ENCODE measurements at places on chromosomes 1 and 21.

DNA sequence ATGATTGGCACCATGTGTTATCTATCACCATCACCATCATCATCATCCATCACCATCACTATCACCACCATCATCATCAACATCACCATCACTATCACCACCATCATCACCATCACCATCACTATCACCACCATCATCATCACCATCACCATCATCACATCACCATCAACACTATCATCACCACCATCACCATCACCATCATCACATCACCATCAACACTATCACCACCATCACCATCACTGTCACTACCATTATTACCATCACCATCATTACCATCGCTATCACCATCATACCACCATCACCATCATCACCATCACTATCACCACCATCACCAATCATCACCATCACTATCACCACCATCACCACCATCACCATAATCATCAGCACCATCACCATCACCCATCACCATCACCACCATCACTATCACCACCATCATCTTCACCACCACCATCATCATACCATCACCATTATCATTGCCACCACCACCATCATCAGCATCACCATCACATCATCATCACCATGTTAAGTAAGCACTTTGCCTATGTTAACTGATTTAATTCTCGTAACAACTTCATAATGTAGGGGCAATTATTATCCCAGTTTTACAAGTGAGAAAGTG is 112.8 kb downstream of the LIPI start:
- DNase-seq: no peak

- no peak for DNase-seq
Observed at GRCh38 chr1:184562806-184563205, 176.0 kb downstream of the C1orf21 start.

DNA sequence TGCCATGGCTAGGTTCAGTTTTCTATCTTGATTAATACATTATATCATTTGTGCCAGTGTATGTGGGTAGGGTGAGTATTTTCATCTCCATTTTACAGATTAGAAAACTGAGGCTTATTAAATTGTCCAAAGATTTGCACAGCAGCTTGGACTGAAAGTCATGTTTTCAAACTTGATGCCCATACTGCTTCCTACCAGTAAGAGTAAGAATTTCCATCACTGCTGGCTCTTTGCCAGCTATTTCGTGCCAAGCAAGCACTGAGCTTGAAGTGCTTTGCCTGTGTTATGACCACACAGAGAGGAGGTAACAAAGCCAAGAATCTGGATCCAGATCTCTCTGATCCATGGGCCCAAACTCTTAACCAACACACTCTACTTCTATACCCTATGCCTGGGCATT is 295.0 kb downstream of the VAV3 start:
- no peak for DNase-seq

DNA sequence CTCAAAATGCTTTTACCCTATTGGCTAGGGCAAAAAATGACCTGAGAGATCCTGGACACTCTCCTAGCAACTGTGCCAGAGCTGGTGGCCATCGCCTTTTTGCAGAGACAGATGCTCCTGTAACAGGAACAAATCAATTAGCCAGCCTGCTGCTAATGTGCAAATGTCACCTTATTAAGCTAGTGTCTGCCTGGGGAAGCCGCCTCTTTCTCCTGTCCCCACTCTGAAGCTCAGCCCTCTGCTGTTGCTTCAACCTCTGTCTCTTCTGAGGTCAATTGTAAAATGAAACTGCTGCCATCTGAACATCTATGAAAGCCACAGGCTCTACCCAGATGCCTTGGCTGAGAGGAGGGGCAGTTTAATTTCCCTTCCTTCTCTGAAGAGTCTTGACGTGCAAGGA is 85.5 kb upstream of the CACNA1E start:
- DNase-seq: no peak

GRCh38 chr21:39121600-39122355 is 61.5 kb downstream of the PSMG1 start:
- DNase-seq: no peak

GRCh38 chr1:104488296-104489015 is 738.8 kb downstream of the AMY1C start:
- no peak for DNase-seq

GRCh38 chr1:169484101-169484500 is 1.6 kb downstream of the SLC19A2 start:
- no peak for DNase-seq

Measured in stimulated activated CD8-positive, alpha-beta memory T cell treated with anti-CD3 and anti-CD28 coated beads, Interleukin-4, amount 100 ng/mL, for 4 hours (primary cell).